ENCODE measurements at places on chromosomes 6 and 20.

DNA sequence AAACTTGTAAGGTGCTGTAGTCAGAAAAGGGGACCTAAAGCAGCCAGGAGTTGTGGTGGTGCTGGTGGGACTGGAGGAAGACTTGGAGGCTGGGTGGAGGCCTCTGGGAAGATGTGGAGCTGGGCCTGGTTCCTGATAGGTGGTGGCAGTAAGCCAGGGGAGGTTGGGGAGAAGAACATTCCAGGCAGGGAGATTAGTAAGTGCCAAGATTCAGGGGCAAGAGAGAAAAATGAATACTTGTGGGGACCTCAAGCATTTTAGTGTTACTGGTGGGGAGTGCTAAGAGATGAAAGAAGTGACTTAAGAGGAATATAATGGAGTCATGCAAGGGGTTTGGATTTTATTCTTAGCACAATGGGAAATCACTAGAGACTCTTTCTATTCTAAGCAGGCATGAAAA, 79.0 kb upstream of the B3GAT2 start:
- no peak for DNase-seq
- H3K4me3 ChIP-seq: no peak overlapping the region
- no peaks in the 10 kb centered on the region for H3K4me1 ChIP-seq

GRCh38 chr6:121849477-121849876, 414.0 kb downstream of the GJA1 start:
- no peak overlapping the region for H3K4me3 ChIP-seq
- H3K27me3 ChIP-seq: no peaks in the 10 kb centered on the region
- DNase-seq: no peak

- H3K36me3 ChIP-seq: peaks cover 14% of the 10 kb centered on the region
- DNase-seq: no peak
- no peaks in the 10 kb centered on the region for H3K4me1 ChIP-seq
- H3K4me3 ChIP-seq: no peak overlapping the region
- no peak overlapping the region for H3K27ac ChIP-seq
These were observed 127.2 kb downstream of the DTNBP1 start for GRCh38 chr6:15535495-15536197.

DNA sequence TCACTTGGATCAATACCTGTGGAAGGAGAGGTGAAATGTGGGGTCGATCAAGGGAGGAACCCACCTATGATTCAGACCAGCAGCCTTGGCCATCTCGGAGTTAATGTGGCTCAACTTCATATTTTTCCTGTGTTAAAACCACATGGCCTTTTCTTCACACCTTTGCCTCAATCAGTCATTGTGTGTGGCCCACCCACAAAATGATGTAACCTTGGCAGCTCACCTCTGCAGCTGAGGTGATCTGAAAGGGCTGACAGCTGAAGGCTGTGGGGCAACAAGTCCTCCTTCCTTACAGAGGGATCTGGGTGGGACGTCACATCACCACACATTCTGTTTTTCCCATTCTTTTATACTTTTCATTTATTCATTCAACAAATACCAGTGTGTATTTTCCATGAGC, 357.1 kb upstream of the HSF2 start:
- H3K27me3 ChIP-seq: no peaks in the 10 kb centered on the region
- no peaks in the 10 kb centered on the region for H3K4me1 ChIP-seq
- H3K27ac ChIP-seq: no peak overlapping the region
- no peak for DNase-seq
- H3K36me3 ChIP-seq: no peaks in the 10 kb centered on the region
- H3K4me3 ChIP-seq: no peak overlapping the region

GRCh38 chr20:19986419-19986818, 30.7 kb upstream of the NAA20 start:
- peaks cover 5% of the 10 kb centered on the region for H3K36me3 ChIP-seq
- H3K27ac ChIP-seq: peak overlapping the region; percentile 52
- H3K4me3 ChIP-seq: no peak overlapping the region
- H3K4me1 ChIP-seq: peaks cover 9% of the 10 kb centered on the region
- H3K27me3 ChIP-seq: no peaks in the 10 kb centered on the region

GRCh38 chr20:25317351-25318075, 69.6 kb downstream of the PYGB start:
- H3K27me3 ChIP-seq: no peaks in the 10 kb centered on the region
- no peak for DNase-seq

DNA sequence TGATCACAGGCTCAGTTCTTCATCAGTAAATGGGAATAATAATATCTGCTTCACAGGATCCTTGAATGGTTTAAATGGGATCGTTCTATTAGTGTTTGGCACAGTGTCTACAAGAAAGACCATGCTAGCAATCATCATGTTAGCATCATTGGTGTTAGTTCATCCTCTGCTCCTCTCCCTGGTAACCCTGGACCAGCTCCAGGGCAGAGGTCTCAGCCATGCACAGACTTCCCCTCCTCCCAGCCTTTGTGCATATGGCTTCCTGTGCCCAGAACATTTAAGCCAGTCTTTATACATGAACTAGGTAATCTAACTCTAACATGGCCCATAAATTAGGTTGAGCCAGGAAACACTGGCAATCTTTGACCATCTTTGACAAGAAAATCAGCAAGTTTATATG, 180.2 kb downstream of the EPM2A start:
- H3K27ac ChIP-seq: no peak overlapping the region
- no peaks in the 10 kb centered on the region for H3K4me1 ChIP-seq
- no peaks in the 10 kb centered on the region for H3K36me3 ChIP-seq
- DNase-seq: no peak
- H3K27me3 ChIP-seq: no peaks in the 10 kb centered on the region

DNA sequence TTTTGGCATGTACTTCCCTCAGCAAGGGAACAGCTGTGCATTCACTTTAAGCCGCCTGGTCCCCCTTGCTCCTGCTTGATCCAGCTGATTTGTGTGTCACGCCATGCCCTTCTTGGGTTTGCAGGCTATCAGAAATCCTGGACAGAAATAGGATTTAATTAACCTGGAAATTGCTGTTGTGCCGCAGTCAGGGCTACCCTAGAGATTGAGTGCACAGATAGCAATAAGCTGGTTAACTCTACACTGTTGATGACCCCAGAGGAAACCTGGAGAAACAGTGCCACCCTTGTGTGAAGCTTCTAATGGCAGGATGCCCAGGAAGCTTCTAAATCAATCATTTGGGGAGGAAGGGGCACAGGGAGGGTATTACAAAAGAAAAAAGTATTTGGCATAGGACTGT, 199.0 kb downstream of the JARID2 start:
- no peak for DNase-seq
- H3K36me3 ChIP-seq: no peaks in the 10 kb centered on the region
- no peak overlapping the region for H3K27ac ChIP-seq
- H3K4me1 ChIP-seq: peaks cover 18% of the 10 kb centered on the region
- no peaks in the 10 kb centered on the region for H3K27me3 ChIP-seq

GRCh38 chr6:155717374-155717773, 261.7 kb upstream of the NOX3 start:
- no peaks in the 10 kb centered on the region for H3K4me1 ChIP-seq
- H3K4me3 ChIP-seq: no peak overlapping the region
- H3K36me3 ChIP-seq: no peaks in the 10 kb centered on the region
- no peak overlapping the region for H3K27ac ChIP-seq

DNA sequence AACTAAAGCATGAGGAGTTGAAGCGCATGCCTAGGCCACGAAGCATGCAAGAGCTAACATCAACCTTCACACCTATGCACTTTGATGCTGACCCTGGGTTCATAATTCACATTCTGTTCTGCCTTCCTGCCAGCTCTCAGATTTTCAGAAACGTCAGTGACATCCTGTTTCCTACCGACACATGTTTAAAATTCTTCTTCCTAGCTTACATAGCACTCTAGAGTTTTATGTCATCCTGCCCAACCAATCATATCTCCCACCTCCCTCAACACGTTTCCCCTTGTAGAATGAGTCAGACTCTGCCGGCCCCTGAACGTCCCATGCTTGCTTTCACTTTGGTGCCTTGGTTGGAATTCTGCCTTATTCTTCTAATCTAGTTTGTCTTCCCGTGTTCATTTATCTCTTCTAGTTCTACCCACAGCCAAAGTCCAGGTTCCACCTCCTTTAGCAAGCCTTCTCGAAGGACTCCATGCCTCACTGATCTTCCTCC, 97.2 kb upstream of the MAP7 start:
- DNase-seq: peak; percentile 16
- H3K36me3 ChIP-seq: peaks cover 11% of the 10 kb centered on the region
- no peak overlapping the region for H3K4me3 ChIP-seq
- H3K27me3 ChIP-seq: no peaks in the 10 kb centered on the region
- H3K4me1 ChIP-seq: no peaks in the 10 kb centered on the region

DNA sequence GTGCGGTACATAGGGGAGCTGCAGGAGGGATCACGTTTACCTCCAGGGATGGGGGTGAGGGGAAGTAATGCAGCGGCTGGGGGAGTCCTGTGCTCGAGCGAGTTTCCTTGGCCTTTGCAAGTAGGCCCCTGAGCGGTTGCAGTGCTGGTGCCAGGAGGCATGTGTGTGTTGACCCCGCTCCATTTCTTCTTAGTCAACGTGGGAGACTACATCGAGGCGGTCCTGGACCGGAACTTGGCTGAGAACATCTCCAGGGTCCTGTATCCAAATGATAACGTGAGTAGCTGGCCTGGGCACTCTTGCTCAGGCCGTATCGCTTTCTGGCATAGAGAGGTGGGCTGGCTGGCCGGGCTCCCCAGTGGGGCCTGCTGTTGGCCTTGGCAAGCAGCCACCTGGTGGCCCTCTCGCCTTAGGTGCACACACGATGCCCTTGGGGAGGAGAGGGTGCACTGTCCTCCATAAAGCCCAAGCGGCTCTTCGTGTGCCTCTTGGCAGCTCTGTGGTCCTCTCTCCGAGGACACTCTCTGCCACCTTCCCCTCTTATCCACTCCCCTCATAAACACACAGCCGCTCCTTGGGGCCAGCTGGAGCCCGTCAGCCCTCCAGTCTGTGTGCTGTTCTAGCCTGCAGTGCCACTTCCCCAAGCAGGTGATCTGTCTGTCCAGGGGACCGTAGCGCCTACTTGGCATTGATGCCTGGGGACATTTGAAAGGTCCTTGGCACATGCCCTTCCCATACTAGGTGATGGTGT, 29.3 kb downstream of the PYGB start:
- DNase-seq: peak; percentile 58
- peaks cover 94% of the 10 kb centered on the region for H3K36me3 ChIP-seq
- H3K4me1 ChIP-seq: no peaks in the 10 kb centered on the region
- no peak overlapping the region for H3K4me3 ChIP-seq
- no peak overlapping the region for H3K27ac ChIP-seq

DNA sequence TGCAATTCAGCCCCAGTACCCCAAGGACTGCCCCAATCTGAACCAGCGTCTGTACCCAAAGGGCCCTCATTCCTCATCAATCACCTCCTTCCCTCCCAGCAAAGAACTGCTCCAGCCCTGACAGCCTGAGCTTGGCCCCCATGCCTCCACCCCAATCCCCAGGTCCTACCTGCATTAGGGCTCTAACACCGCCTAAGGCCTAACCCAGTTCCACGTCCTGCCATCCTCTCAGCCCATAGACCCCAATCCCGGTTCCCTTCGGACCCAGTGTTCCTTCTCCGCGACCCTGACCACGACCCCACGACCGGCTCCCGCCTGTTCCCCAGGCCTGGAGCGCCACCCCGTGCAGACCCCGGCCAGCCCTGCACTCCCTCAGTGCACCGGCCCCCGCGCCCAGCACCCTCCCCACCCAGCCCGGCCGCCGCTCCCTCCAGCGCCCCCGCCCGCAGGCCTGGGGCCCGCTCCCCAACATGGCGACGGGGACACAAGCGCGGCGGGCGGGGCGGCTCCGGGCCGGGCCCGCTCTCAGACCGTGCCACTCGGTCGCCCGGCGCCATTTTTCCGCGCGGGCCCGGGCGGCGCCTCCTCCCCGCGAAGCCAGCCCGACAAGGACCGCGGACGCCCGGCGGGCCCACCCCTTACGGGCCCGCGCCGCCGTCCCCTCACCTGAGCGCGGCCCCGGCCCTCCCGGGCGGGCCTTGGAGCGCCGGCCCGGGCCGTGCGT, 483 bp downstream of the NCOA6 start:
- no peaks in the 10 kb centered on the region for H3K36me3 ChIP-seq
- H3K27me3 ChIP-seq: no peaks in the 10 kb centered on the region
- H3K4me3 ChIP-seq: peak overlapping the region; percentile 89

- no peaks in the 10 kb centered on the region for H3K27me3 ChIP-seq
- peak overlapping the region; percentile 75 for H3K27ac ChIP-seq
- no peaks in the 10 kb centered on the region for H3K4me1 ChIP-seq
- peak overlapping the region; percentile 71 for H3K4me3 ChIP-seq
These were observed 1.2 kb downstream of the KCNK17 start for GRCh38 chr6:39312912-39313525.

DNA sequence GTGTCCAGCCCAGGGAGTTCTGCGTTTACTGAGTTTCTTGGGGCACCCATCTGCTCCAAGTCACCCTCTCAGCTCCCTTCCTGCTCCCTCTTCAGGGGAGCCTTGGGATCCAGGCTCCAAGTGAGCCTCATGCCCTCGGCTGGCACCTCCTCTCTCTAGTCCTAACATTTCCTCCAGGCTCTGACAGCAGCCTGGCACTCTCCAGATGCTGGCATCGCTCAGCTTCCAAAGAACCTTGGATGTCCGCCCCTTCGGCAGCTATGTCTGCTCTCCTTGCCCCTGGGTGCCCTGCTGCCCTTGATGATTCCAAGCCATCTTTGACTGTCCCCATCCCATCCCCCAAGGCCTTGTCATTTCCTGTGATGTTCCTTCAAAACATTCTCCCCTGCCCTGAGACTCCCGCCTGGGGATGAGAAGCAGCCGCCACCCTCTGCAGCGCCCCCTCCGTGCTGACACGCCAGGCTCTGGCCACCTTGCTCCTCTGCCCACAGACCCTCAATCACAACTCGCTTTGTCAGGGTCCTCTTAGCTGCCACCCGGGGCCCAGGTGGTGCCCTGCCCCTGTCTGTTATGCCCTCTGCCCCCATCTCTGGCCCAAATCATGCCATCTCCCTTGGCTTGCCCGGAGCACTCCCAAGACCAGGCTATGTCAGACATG, 6.6 kb upstream of the GFRA4 start:
- no peak overlapping the region for H3K27ac ChIP-seq
- no peaks in the 10 kb centered on the region for H3K4me1 ChIP-seq
- H3K27me3 ChIP-seq: no peaks in the 10 kb centered on the region
- H3K4me3 ChIP-seq: no peak overlapping the region
- H3K36me3 ChIP-seq: peaks cover 57% of the 10 kb centered on the region

GRCh38 chr6:106255306-106255705, 70.3 kb downstream of the ATG5 start:
- H3K4me3 ChIP-seq: no peak overlapping the region
- no peak overlapping the region for H3K27ac ChIP-seq
- peaks cover 6% of the 10 kb centered on the region for H3K4me1 ChIP-seq
- no peaks in the 10 kb centered on the region for H3K27me3 ChIP-seq
- H3K36me3 ChIP-seq: no peaks in the 10 kb centered on the region
- no peak for DNase-seq

DNA sequence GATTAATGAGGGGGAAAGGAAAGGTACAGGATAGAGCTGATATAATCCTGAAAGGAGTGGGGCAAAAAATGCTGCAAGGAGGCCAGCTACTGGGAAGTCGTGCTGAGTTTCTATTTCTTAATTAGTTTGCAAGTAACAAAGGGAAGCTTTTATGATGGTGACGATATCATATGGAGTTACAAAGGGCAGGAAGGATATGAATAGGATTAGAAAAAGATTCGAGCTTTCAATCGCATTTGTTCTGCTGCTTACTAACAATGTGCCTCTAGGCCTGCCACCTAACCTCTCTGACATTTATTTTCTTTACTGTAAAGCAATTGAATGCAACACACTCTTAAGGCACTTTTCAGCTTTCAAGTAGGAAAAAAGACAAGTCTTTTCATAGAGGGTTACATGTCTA, 219.2 kb downstream of the CLVS2 start:
- no peaks in the 10 kb centered on the region for H3K27me3 ChIP-seq
- H3K27ac ChIP-seq: no peak overlapping the region
- H3K36me3 ChIP-seq: no peaks in the 10 kb centered on the region
- H3K4me1 ChIP-seq: no peaks in the 10 kb centered on the region

- no peaks in the 10 kb centered on the region for H3K4me1 ChIP-seq
- no peaks in the 10 kb centered on the region for H3K27me3 ChIP-seq
- H3K4me3 ChIP-seq: no peak overlapping the region
- no peaks in the 10 kb centered on the region for H3K36me3 ChIP-seq
These were observed 334.9 kb upstream of the ID4 start for GRCh38 chr6:19502301-19502700.

Measured in ascending aorta (tissue), 2 donors.